NCI-H2081 (cell line): ENCODE measurements at places on chromosomes 2 and 18.

DNA sequence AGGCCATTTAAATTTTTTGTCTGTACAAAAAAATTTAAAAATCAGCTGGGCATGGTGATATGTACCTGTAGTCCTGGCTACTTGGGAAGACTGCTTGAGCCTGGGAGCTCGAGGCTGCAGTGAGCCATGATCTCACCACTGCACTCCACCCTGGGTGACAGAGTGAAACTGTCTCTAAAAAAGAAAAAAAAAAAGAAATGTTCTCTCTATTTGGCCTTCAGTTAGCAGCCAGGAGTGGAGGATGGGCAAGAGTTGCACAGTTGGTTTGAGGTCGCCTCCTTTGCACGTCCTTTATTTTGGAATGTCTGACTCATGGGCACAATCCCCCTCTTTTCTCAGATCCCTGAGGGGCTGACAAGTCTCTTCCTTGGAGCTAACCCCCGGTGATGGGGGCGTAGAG lies 26.3 kb downstream of the ITM2C start:
- no peak for DNase-seq

GRCh38 chr2:207317378-207317984 lies 151.7 kb upstream of the KLF7 start:
- no peak for DNase-seq

DNA sequence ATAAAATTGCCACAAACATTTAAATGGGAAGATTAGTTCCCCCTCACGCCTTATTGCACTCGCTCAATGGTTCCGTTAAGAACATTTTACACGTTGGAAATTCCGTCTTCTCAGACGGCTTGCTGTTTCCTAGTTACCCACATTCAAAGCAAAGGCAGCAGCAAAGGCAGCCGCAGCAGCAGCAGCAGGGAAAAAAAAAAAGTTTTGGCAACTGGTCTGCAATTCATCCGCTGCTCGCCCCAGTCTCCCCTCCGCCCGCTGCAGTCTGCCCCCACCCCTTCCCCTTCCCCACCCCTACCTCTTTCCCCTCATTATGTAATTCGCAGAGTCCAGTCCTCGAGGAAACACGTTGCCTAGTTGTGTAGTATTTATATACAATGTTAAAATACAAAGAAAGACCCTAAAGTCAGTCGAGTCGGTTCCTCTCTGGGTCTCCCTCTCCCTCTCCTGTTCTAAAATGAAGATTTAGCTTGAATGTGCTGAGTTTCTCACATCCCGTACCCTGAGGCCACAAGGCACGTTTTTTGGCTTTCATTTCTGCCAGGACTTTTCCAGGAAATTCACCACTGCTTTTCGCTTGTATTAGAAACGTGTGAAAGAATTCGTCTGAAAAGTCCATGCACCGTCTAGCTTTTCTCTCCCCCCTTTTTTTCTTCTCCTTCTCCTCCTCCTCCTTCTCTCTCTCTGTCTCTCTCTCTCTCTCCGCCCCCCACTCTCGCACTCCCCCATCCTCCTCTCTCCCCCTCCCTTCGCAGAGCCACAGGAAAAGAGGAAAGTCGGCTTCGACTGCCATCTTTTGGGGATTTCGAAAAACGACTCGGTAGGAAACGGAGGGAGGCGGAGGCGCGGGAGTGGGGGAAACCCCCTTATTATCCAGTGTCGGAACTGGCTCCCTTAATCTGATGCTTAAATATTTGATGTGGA lies 140.0 kb downstream of the MEIS1 start:
- peak; percentile 83 for DNase-seq

- DNase-seq: no peak
Observed at GRCh38 chr2:171522788-171523087, 464 bp downstream of the CYBRD1 start.

- DNase-seq: no peak
Observed at GRCh38 chr2:38216886-38217285, 140.9 kb upstream of the CYP1B1 start.

DNA sequence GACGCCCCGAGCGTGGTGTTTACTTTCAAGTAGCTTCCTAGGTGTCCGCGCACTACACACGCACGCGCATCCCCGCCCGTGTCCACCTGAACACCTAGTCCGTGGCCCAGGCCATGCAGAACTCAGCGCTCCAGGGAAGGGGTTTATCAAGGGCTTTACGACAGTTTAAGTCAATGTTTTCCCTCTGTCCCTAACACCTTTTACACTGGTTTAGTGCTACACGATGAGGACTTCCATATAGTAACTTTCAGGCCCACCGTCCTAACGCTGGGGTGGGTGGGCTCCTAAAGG lies 1.4 kb upstream of the BCL2 start:
- DNase-seq: peak; percentile 52

DNA sequence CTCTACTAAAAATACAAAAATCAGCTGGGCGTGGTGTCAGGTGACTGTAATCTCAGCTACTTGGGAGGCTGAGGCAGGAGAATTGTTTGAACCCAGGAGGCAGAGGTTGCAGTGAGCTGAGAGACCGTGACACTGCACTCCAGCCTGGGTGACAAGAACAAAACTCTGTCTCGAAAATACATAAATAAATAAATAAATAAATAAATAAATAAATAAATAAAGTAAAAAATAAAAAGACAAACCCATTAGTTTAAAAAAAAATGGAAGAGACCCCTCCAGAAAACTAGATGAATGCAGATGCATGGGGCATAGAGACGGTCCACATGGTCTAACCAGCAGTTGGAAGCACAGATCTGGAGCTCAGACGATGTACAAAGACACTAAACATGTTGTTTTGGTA lies 18.1 kb downstream of the TMEM163 start:
- no peak for DNase-seq

- no peak for DNase-seq
Observed at GRCh38 chr18:26290385-26290784, 64.1 kb downstream of the TAF4B start.

GRCh38 chr2:3628800-3629199 lies 29.2 kb upstream of the ALLC start:
- no peak for DNase-seq

- no peak for DNase-seq
Observed at GRCh38 chr2:73987109-73987947, 2.6 kb downstream of the TET3 start.

GRCh38 chr2:78061301-78061700 lies 539.1 kb upstream of the LRRTM4 start:
- no peak for DNase-seq

GRCh38 chr18:53543711-53544110 lies 680.8 kb downstream of the MBD2 start:
- no peak for DNase-seq

GRCh38 chr2:25383806-25384205 lies 42.1 kb upstream of the DNMT3A start:
- DNase-seq: no peak

GRCh38 chr18:23301972-23302371 lies 151.1 kb upstream of the RIOK3 start:
- no peak for DNase-seq

DNA sequence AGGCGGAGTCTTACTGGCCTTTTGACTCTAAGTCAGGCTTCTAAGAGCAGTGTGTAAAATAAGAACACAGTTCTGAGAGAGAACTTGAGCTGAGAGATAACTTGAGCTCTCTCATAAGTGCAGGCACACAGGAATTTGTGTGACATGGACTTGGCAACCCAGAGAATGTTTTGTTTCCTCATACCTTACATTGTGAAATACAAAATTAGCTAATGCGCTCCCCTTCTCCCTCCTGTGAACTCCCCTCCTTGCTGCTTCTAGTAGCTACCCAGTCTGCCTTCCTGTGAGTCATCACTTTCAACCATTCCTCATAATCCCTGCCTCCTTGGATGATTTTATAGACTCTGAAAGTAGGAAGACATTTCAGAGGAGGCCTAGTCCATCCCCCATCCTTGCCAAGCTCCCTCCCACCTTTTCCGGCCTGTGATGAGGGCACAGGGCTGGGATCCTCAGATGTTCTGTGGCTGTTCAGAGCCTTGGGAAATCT lies 22.6 kb downstream of the FER1L5 start:
- no peak for DNase-seq

DNA sequence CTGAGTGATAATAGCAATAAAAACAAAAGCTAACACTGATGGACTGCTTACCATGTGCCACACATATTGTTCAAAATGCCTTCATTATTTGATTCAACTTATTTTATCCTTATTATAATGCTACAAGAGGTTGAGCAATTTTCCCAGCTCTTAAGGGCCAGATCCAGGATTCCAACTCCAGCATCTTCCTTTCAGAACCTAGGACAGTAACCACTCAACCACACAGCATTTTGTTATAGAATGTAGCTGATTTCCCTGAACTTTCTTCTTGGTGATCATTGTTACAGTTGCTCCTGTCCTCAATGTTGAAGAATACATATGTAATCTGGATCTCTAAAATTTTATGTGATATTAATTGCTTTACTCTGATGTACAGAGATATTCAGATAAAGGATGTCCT lies 341.7 kb downstream of the PIK3C3 start:
- no peak for DNase-seq

GRCh38 chr2:191650896-191651773 lies 26.8 kb upstream of the NABP1 start:
- DNase-seq: no peak

- DNase-seq: peak; percentile 54
Observed at GRCh38 chr2:218896501-218897393, 16.1 kb downstream of the WNT10A start.

- no peak for DNase-seq
Observed at GRCh38 chr2:98819231-98819766, 88.4 kb upstream of the MGAT4A start.

DNA sequence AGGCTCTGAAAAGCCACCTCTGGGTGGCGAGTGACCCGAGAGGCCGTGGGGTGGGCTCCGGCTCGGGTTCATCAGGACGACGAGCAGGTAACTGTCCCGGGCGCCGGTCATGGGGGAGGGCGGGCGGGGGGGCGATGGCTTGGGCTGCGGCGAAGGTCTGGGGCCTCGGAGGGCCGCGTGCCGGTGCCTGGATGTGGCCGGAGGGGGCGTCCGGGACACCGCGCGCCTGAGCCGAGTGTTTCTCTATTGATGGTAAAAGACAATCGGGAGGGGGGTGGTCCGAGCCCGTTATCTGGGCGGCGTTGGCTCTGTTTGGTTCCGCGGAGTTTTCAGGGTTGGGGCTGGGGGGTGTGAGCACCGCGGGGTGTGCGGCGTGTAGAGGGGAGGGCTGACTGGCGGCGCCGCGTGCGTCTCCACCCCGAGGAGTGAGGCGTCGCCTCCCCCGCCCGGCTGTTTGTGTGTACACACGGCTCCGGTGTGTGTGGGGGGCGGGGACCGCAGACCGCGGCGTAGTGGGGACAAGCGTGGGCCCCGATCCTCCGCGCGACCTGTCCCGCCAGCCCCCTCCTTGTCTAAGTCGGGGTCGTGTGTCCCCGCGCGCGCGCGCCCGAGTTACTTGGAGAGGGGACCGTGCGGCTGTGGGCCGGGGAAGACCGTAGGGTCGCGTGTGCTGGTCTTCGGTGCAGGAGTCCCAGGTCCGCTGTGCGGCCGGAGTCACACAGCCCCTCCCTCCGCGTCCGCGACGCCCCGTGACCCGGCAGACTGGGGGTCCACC lies 1.6 kb downstream of the CTIF start:
- DNase-seq: peak; percentile 25

- DNase-seq: no peak
Observed at GRCh38 chr2:204982303-204982702, 437.0 kb downstream of the PARD3B start.

- no peak for DNase-seq
Observed at GRCh38 chr2:77834360-77835002, 312.3 kb upstream of the LRRTM4 start.

GRCh38 chr2:216283038-216283900 lies 89.0 kb downstream of the MARCHF4 start:
- DNase-seq: no peak

DNA sequence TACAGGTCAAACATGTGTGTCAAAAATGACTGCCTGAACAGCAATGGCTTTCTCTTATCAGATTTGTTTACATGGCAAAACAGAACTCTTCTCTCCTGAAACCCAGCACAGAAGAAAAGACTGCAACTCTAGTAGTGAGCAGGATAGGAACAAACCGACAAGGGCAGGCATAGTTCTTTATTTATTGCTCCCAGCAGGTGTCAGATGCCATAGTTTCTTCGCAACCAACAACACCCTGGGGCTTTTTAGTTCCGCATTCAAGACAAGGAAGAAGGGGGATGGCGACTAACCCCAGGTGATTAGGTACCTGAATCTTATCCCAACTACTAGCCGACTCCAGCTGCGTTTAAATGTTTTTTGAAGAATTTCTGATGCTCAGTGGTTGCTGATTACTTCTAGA lies 367.5 kb upstream of the FIGN start:
- no peak for DNase-seq

DNA sequence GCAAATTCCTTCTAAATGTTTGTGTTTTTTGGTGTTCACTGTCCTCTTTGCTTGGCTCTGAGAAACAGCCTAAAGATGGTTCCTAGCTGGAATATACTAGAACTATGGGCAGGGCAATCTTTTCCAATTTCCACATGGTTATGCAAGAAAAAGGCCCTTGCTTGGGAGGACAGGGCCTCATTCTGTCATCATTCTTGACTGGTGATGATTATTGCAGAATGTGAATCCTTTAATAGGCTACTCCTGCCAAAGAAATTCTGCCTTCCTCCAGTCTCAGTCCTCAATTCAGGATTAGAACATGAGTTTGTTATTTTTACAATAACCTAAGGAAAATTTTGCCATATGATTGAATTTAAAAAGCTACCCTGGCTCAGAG lies 218.7 kb downstream of the HNMT start:
- no peak for DNase-seq

DNA sequence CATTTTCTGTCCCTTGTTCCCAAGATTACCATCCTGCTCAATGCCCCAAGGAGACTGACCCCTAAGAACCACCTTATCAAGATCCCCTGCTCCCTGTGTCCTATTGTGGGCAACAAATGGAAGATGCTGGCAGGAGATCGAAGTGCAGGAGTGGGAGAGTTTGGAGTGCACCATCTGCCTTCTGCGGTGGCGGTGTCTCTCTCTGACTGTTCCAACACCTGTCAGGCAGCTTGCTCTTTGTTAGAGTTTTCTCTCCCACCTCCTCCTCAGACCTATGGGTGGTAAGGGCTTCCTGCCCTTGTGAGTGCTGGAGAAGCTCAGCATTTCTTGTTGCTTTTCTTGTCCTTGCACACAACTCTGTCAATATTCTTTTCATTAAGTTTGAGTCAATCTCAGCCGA lies 64.1 kb upstream of the SPHKAP start:
- no peak for DNase-seq

DNA sequence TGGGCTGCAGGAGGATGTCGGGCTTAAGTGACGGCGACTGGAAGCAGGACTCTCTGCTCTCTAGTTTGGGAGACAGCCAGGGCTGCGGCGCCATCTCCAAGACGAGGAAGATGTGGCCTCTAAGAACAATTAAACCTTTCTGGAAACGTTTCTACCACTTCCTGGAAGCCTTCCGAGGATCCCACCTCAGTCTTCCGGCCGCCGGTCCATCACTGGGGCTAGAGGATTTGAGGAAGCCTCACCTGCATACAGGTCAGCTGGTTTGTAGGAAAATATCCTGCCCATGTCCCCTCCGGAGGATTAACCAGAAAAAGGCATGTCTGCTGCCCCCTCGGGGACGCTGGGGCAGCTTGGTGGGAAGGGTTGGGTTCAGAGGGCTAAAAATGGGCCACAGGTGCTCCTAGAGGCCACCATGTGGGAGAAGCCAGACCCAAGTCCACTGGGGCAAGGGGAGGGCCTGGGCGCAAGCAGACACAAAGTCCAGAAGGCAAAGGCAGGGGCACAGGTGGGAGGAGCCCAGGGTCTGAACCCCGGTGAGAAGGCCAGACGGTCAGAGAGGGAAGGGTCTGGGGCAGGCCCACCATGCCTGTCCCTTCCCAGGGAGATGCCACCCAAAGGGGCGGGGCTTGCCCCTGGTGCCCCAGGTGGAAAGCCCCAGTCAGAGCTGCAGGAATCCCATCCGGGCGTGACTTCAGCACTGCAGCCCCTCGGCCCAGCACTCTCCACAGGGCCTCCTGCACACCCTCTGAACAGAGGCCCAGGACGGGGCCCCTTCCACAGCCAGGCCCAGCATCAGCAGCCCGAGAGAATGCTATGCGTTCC lies 82.2 kb upstream of the ID2 start:
- DNase-seq: no peak
